T-helper 22 cell (primary cell): ENCODE measurements at places on chromosomes 12 and 14.

DNA sequence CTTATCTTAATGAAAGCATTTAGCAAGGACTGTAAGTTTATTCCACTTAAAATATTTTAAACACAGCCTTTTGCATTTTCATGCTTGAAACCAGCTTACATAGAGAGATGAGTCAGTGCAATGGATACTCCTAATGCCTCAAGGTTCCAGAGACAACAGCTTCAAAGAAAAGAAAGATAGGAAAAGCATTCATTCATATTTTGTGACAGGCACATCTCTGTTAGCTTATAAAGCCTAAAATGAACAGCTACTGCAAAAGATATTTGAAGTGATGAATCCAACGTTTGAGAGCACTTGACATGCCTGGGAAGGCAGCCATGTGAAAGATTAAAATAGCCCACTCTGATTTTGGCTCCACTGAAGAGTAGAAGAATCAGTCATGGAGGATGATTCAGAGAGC, 814.5 kb downstream of the RPS29 start:
- no peak for DNase-seq

GRCh38 chr14:56129092-56129491, 10.9 kb downstream of the PELI2 start:
- DNase-seq: no peak

DNA sequence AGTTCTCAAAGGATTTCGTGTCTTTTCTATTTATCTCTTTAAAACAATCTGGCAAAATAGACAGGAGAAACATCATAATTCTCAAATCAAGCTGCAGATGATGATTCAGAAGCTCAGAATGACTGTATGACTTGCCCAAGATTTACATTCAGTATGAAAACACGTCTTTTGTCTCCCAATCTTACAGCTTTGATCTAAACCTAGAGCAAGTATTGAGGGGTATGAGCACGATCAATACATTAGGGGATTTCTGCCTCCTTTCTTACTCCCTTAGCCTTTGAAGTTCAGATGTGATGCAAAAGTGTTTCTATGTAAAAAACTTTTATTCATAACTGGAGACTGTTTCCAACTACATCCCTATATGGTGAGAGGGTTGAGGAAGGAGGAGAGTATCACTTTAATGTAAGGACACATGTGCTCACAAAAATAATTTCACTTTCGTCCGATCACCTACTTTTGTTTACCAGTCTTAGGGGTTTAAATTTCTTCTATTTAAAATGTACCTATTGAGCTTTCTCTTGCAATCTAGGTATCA, 454.8 kb downstream of the TMTC2 start:
- DNase-seq: no peak

DNA sequence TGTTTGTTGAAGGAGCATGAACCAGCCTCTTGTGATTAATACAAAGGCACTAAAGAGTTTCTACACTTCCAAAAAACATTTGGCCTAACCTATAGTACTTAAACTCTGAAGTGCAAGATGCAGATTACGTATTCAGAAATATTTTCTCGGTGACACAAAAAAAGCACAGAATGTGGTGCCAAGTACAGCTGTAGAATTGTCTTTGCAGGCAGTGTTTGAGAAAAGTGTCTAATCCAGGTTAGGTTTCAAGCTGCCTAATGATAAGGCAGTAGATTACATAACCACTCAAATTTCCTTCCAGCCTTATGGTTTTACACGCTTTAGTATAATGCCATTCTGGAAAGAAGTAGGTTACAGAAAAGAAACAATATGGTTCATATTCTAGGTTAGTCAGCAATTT, 205.2 kb downstream of the KLHL28 start:
- DNase-seq: no peak

GRCh38 chr12:104057771-104058197, 6.5 kb upstream of the HCFC2 start:
- no peak for DNase-seq

DNA sequence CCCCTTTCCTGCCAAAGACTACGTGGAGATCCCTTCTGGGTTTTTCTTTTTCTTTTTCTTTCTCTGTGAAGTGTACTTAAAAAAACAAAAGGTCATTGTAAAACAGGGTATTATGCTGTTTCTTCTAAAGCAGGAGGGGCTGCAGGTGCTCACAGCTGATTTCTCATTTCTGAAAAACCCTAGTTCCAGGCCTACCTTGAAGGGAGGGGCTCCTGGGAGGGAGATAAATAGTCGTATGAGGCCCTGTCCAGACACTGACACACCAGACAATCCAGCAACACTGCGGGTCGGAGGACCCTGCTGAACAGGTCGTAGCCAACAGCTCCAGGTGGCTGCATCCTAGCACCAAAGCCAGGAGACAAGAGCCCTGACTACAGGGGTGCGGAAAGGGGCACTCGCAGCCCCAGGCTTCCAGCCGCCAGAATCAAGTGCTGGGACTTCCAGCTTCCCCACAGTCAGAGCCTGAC, 41.1 kb downstream of the PSMA6 start:
- DNase-seq: no peak

GRCh38 chr12:121857322-121858246, 1.1 kb downstream of the HPD start:
- no peak for DNase-seq

DNA sequence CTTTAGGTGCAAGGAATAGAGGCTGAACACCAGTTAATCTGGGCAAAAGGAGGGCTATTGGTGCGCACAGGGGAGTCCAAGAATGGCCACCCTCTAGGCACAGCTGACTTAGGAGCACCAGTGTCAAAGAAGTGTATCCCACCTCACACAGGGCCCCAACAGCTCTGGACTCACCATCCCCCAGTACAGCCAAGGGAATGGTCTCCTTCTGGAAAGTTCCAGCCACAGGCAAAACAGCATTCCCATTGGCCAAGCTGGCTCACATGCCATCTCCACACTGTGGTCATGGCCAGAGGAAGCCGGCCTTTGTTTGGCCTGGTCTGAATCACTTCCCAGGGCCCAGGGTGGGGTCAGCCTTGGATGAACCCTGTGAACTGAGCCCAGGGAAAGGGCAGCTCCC, 120.1 kb downstream of the DICER1 start:
- no peak for DNase-seq

- DNase-seq: no peak
Observed at GRCh38 chr12:127272864-127273263, 994.1 kb upstream of the TMEM132C start.

DNA sequence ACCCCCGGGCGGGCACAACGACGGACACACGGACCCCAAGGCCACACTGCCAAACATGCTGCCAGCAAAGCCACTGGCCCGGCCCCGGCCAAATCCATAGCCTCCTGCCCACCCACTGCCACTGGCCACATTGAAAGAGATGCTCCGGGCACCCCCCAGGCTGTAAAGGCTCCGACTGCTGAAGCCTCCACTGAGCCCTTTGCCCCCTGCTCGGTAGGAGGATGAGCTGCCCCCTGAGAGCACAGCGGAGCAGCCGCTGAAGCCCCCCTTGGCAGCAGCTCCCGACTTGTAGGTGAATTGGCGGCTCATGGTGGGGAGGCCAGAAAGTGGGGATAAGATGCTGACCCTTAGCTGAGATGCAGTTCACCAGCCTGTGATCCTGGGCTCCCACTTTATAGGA, at the start of gene KRT73:
KRT73 (minus strand) TSS at position 344 of the 400 bp plus-strand sequence; CDS start at position 309, 35 bp downstream.
- DNase-seq: no peak

DNA sequence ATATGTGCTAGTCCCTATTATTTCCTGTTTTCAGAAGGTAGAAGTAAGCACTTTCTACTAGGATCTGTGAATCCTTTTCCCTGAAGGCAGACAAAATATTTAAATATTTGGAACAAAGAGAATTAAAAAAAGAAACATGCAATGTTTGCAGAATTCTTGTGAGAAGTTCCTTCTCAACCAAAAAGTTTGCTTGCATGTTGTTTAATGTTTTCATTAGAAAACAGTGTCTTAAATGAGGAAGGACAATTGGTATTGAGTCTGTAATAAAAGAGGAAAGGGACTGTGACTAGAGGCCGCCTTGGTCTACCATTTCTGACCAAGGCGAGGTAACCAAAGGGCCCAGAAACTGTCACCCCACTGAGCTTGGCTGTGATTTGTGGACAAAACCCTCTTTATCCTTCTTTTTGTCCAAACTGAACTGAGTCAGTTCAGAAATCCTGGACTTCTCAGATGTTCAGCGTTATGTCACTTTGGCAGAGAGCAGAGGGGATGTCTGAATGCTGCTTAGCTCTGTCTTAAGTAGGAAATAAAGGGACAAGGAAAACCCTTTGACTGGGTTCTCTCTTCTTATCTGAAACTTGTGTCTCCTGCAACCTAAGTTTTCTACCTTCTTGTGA, 129.8 kb upstream of the CPM start:
- DNase-seq: no peak

GRCh38 chr14:21382095-21382494, 1.7 kb downstream of the SUPT16H start:
- no peak for DNase-seq

DNA sequence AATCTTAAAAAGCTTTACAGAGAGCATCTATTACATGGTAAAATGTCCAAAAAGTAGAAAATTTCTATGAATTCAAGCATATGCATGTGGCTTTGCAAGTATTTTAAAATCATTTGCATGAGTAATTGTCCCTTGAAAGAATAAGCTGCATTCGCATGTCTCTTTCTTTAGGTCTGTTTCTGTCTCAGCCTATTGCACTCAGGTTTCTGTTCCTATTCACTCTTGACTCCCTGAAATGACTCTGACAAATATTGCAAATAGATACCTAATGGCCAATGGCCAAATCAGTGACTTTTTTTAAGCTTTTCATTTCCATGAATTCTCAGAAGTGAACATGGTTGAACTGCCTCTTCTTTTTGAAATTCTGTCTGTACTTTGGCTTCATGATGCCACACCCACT, 6.4 kb upstream of the TTC8 start:
- DNase-seq: no peak

GRCh38 chr12:106141452-106141851, 2.7 kb upstream of the NUAK1 start:
- no peak for DNase-seq

DNA sequence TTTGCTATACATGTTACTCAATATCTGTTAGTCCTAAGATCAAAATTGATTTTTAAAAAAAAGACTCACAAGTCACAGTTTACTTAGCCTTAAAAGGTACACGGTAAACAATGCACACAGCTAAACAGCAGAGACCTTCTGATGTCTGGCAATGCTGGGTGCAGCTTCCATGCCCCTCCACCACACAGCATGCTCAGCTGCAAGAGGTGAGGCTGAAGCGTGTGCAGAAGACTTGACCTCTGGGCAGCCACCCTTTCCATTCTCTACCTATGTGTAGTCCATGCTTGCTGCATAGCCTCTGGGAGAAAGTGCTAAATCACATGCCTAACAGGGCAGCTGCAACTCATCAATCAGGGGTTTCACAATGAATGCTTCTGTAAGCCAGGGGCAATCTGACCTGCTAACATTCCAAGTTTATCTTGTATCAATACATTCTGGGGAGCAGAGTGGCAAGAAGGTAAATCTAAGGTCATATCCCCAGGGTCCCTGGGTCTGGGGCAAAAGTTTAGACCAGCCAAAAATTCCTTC, 44.5 kb upstream of the AMN1 start:
- no peak for DNase-seq

DNA sequence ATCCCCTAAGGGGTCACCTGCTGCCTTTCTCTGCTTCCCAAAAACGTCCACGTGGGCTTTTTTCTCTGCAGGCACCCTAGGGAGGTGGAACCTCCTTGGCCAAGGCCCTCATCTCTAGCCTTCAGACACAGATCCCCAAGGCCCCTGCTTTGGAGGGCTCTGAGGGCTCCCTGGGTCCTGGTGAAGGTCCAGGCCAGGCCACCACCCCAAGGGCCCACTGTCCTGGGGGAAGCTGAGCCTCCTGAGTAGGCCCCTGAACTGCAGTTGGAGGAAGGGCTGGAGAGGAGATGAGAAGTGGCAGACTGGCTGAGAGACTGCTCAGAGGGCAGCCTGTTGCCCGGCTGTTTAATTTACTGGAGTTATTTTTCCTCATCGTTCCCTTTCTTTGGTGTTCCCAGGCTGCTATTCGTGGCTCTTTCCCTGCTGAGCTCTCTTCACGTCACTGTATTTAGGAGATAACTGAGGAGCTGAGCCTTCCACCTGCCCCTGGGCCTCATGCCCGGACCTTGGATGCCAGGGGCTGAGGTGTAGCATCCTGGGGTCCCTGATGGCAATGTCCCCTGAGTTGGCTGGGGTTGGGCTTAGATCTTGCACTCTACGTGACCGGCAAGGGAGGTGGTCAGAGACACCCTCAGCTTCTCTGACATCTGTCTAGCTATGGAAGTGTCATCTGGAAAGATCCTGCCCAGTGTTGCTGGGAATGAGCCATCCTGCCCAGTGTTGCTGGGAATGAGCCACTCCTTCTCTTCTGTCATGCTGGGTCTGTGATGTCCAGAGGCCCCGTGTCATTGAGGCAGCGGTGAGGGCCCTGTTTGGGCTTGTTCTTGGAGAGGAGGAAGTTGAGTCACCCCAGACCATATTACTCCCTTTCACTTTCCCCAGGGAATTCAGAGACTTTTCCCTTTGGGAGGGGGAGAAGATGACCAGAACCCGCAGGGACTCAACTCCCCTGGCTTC, 139.8 kb downstream of the TSPAN9 start:
- DNase-seq: no peak

GRCh38 chr14:51789596-51789995, 70.8 kb upstream of the GNG2 start:
- DNase-seq: no peak

GRCh38 chr14:105912641-105913180, 386.3 kb downstream of the TMEM121 start:
- DNase-seq: no peak

- no peak for DNase-seq
Observed at GRCh38 chr14:83714151-83714550, 1815.8 kb upstream of the FLRT2 start.

DNA sequence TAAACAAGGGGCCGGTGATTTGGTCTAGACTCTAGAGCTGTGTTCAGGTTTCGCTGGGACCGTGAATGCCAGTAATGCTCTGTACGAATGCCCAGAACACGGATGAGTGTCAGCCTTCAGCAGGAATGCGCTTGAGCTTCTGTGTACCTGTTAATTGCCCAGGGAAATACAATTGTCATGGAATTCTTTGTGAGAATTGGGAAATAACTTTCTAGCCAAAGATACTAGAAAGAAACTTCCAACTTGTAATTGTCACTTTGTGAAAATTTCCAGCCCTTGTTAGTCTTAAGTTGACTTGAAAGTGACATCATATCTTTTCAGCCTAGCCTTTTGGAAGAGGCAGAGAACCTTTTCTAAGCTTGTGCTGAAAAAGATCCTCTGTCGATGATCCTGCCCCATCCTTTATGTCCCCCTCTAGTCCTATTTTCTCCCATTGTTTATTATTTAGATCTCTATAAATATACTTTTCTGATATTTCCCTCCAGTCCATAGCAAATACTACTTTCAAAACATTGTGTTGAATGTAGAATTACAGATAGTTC, 2.7 kb downstream of the CHST11 start:
- no peak for DNase-seq
